Kidney tubule cell (primary cell): ENCODE measurements at places on chromosomes 5 and 9.
A peak's percentile ranks its signal among the peaks of the same experiment; 100 is the strongest.

GRCh38 chr5:155728857-155729683 is 597.9 kb upstream of the SGCD start:
- DNase-seq = no peak

DNA sequence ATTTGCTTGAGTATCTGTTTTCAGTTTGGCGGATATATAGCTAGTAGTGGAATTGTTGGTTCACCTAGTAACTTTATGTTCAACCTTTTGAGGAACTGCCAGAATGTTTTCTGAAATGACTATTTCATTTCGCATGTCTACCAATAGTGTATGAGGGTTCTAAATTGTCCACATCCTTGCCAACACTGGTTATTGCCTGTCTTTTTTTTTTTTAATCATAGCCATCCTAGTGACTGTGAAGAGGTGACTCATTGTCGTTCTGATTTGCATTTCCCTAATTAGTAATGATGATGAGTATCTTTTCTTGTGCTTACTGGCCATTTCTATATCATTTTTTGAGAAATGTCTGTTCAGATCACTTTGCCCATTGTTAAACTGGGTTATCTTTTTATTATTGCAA is 52.5 kb downstream of the PRLR start:
- DNase-seq = no peak

GRCh38 chr9:12680341-12680740 is 12.8 kb upstream of the TYRP1 start:
- DNase-seq = peak; percentile 10

- no peak for DNase-seq
Observed at GRCh38 chr5:169013208-169013728, 287.7 kb downstream of the SLIT3 start.

- no peak for DNase-seq
Observed at GRCh38 chr9:104992659-104993058, 64.7 kb upstream of the ABCA1 start.

- DNase-seq = no peak
Observed at GRCh38 chr9:37324261-37324683, 98.2 kb upstream of the GRHPR start.

DNA sequence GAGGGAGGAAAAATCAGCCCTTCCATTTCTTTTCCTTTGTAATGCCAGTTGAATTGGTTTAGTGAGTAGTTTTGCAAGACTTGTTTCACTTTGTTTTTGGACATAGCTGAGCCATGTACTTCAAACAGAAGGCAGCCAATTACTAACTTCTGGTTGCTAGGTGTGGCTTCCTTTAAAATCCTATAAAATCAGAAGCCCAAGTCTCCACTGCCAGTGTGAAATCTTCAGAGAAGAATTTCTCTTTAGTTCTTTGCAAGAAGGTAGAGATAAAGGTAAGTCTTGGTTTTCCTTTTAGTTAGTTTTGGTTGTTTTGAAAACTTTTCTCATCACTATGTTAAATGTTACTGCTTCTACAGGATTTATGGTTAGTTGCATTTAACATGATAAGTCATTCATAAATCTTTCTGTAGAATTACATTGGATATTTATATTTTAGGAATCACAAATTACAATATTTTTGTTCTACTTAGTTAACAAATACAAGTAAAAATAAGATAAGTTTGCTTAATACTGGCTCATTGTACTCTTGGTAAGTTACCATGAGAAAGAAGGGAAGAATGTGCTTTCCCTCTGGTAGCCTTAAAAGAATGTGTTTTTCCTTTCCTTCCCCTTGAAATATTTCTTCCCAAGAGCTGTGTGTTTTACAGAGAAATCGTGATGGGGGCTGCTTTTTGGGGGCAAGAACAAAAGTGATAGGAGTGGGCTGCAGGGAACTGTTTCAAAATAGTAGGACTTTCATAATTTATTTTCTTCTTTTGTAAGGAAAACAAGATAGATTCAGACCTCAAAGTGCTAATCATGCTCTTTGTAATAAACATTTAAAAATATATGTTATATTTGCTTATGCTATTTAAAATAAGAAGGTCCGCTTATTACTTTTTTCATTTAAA is at the start of gene ANXA1:
TSS of gene ANXA1 (plus strand) at position 213 of the 890 bp plus-strand sequence. CDS start 6,671 bp downstream, outside the sequence.
- DNase-seq = peak; percentile 92

DNA sequence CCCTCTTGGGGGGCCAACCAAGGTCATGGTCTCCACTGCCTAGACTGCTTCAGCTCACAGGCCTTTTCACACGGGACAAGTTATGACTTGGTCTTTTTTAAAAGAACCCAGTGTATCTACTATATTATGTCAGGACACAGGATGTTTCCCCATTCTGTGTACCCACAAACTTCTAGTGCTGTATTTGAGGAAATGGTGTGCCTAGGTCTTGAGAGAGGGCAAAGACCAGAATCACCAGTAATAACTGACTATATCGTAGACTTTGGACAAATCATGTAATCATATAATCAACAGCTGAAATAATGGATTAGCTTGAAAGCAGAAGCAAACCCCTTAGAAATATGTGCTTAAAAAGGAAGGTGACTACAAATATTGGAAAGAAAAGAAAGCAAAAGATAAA is 133.3 kb downstream of the ARL15 start:
- DNase-seq = no peak

DNA sequence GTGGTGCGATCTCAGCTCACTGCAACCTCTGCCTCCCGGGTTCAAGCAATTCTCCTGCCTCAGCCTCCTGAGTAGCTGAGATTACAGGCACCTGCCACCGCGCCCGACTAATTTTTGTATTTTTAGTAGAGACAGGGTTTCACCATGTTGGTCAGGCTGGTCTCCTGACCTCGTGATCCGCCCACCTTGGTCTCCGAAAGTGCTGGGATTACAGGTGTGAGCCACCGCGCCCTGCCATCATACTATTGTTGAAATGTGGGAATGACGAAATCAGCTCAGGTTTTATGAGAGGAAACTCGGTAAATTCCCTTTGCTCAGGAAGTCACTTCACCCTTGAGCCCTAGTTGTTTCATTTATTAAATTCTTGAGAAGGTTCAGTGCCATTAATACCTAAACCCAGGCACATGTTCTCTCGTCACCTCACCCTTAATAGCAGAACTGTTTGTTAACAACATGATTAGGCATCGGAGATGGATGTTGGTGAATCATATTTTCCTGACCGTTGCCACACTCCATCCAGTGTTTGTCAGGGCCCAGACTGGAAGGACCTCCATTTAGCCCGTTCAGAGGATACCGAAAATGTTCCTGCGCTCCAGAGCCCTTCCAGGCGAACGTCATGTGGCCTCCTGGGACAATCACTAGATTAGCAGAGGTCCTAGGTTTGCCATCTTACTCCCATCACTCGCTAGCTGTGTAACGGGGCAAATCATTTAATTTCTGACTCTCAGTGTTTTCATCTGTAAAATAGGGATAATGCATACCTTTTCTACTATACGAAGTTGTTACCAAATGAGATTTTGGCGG is 20.0 kb upstream of the CREBRF start:
- DNase-seq = peak; percentile 87
